ENCODE measurements at places on chromosomes 11 and 22.

DNA sequence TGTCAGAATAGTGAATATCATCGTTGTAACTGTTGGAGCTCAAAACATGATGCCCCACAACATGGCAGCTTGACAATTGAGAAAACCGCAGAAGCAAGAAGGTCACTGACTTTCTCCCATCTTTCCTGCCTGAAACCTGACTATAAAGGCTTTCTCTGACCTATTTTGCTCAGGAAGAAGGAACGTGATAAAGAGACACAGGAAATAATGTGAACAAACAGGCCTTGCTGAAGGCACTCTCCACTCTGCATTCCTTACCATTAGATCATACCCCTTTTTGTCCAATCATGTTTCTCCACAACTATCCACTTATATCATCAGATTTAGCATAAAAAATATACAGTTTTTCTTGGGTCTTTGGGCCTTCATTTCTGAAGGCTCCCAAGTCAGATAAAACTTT lies 916.8 kb downstream of the METTL15 start:
- no peak for DNase-seq

DNA sequence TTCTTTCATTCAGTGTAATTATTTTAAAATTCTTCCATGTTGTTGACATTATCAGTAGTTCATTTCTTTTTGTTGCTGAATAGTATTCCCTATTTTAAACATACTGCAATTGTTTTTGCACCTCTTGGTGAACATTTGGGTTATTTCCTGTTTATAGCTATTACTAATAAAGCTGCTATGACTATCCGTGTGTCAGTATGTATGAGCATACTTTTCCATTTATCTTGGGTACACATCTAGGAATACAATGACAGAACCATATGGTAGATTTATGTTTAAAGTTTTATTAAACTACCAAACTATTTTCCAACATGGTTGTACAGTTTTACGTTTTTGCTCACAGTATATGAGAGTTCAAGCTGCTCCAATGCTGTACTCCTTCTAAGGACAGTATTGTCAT lies 22.0 kb upstream of the FIBIN start:
- DNase-seq: no peak

DNA sequence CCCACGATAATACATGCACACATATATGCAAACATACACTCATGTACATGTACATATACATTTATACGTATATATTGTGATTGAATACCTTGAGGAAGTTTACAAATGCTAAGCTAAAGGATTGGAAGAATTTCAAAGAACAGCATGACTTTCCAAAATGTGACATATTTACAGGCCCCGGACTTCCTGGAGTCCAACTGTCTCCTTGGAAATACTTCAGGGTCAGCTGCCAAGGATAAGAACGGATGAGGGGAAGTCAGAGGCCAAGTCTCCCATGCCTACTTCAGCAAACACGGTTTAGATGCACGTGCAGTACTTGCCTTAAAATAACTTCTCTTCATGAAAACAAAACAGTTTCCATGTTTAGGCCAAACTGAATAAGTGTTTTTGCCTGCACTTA lies 213.6 kb downstream of the DYNC2H1 start:
- no peak for DNase-seq

- no peak for DNase-seq
Measured at GRCh38 chr11:3626250-3626960, 15.4 kb downstream of the ART5 start.

- no peak for DNase-seq
Measured at GRCh38 chr11:46264030-46264429, 13.4 kb upstream of the CREB3L1 start.

- DNase-seq: no peak
Measured at GRCh38 chr11:84788220-84788619, 838.9 kb downstream of the DLG2 start.

GRCh38 chr11:128902515-128903066 lies 11.4 kb downstream of the KCNJ5 start:
- DNase-seq: no peak

DNA sequence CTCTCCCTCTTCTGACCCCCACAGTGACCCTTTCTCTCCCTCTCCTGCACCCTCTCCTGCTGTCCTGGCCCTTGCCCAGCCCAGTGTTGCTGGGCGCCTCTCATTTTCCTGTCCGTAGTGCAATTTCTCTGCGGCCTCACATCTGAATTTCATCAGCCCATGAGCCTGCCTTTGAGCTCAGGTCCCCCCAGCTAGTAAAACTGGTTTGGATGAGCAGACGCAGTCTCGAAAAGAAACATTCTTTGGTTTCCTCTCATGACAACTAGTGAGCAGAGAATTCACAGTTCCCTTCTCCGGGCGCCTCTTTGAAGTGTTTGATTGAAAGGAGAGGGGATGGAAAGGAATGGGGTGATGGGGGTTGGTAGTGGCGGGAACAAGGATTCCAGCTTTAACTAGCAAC lies 126.0 kb upstream of the CADM1 start:
- DNase-seq: no peak

GRCh38 chr11:10499874-10500601 lies 40.9 kb downstream of the RNF141 start:
- DNase-seq: no peak

- DNase-seq: no peak
Measured at GRCh38 chr11:69442807-69443137, 38.7 kb upstream of the LINC01488 start.

GRCh38 chr11:67006029-67006884 lies 16.7 kb upstream of the SYT12 start:
- DNase-seq: no peak

DNA sequence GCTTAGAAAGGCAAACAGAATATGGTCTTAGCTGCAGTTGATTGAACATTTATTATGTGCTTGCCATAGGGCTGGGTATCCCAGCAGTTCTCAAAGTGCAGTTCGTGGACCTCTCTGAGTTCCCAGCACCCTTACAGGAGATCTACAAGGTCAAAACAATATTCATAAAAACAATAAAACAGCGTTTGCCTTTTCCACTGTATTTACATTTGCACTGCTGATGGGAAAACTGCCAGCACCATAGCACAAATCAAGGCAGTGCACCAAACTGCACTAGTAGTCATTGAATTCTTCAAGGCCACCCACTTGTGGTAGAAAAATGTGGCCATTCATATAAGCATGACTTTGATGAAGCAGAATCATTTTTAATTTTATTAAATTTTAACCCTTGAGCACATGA lies 128.1 kb downstream of the CCDC34 start:
- no peak for DNase-seq

DNA sequence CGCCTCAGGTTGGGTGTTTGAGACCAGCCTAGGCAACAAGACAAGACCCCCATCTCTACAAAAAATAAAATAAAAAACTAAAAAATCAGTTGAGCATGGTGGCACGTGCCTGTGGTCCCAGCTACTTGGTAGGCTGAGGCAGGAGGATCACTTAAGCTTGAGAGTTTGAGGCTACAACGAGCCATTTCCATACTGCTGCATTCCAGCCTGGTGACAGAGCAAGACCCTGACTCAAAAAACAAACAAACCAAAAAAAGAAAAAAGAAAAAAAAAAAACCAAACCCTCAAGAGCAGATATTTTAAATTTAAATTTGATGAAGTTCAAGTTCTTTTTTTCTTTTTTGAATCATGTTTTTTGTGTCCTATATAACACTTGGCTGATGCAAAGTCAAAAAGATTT lies 7.2 kb upstream of the CCDC83 start:
- no peak for DNase-seq

DNA sequence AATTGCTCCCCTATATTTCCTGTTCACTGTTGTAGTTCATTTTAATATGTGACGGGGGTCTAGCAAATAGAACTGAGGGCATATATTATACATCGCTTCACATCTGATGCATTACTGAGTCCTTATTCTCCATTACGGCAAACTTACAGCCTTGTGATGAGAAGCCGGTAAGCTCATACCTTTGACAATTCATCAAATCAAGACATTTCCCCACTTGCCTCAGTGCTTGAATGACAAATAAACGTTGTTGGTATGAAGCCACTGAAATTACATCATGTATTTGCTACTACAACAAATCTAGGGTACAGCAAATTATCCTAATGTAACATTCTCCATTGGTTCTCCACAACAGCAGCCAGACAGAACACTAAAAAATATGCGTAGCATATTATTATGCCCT lies 1999.8 kb downstream of the LRRC4C start:
- DNase-seq: no peak

- no peak for DNase-seq
Measured at GRCh38 chr11:95968585-95968984, 44.7 kb upstream of the MTMR2 start.

DNA sequence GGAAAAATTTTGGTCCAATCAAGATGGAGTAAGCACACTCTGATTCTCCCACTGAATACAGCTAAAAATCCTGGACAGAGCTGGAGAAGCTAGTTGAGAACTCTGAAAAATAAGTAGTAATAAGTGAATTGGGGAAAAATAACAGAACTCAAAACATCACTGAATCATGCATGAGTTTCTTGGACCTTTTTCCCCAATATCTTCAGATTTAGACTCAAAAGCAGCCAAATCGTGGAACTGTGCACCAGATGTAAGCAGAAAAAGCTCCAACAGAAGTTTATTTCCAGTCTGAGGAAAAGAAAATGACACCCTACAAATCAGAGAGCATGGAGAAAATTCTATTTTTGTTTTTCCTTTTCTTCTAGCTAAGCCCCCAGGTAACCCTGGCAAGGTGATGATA lies 279.7 kb upstream of the CTSC start:
- no peak for DNase-seq

DNA sequence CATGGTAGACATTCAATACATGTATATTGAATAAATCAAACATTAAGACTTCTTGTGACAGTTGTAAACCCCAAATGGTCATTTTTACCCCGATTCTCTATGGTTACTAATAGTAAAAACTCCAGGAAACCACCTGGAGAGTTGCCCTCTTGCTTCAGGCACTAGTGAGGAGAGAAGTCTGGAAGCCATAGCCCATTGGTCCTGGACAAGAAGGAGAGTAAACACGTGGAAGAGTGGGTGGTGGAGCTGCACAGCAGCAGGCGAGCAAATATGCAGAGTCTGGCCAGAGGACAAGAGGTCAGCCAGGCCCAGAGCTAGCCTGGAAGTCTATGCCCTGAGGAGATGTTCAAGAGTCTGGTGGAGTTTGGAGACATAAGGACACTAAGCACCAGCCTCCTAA lies 17.7 kb downstream of the DCHS1 start:
- peak; percentile 24 for DNase-seq
